ENCODE measurements at places on chromosomes 4 and X. TPM values are rescaled to one million over a fixed set of nuclear protein-coding genes. Genes with fewer than 3 reads are reported as not detected.

GRCh38 chrX:29434939-29435338 is 780.4 kb upstream of the MAGEB2 start:
- no peak for DNase-seq

DNA sequence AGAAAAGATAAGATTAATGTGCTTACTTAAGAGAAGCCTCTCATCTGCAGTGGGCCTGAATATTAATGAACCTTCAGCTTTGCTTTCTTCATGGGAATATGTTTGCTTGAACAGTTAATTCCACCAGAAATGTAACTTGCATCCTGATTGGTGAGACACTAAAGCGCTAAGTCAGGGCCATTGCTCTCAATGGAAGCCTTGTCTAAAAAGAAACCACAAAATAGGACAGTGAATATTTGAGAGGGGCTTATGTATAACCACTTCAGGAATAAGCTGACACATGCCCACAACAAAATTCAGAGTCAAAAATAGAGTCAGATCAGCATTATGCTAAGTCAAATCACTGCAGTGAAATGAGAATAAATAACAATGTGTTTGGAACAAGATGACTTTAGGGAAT is 1125.8 kb downstream of the STIM2 start:
- DNase-seq, result no peak

DNA sequence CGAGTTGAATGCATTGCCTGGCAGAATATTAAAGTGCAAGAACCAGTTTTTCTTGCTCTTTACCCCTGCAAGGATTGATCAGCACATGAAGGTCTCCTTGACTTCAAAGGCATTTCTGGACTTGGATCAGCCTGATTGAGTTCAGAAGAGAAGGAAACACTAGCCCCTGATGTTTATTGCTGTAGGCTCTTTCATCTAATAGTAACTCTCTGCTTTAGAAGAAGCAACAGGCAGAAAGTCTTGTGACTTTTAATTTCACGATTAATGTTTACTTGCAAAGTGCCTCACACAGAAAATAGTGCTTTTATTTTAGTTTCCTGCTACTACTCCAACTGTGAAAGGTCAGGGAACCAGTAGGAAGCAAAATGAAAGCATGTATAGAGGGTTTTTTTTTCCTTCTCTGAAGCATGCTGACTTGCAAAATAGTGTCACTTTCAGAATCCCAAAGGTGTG is 69.1 kb downstream of the PCDH7 start:
- DNase-seq, result peak; percentile 53

DNA sequence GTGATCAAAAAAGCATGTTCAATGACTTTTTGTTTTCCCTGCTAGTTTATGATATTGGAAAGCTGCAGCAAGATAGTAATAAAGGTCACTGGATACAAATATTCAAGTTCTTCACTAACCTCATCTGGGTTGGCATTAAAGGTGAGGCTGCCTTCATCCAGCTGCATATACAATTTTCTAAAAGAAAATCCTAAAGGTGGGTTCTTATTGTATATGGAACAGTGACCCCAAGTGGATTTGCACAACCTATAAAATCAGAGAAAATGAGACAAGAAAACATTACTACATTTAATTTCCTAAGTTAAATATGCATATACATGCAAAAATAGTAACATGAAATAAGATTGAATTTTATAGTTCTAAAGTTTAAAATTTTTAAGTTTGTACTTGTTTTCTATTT is 23.9 kb downstream of the FBXO8 start:
- no peak for DNase-seq

DNA sequence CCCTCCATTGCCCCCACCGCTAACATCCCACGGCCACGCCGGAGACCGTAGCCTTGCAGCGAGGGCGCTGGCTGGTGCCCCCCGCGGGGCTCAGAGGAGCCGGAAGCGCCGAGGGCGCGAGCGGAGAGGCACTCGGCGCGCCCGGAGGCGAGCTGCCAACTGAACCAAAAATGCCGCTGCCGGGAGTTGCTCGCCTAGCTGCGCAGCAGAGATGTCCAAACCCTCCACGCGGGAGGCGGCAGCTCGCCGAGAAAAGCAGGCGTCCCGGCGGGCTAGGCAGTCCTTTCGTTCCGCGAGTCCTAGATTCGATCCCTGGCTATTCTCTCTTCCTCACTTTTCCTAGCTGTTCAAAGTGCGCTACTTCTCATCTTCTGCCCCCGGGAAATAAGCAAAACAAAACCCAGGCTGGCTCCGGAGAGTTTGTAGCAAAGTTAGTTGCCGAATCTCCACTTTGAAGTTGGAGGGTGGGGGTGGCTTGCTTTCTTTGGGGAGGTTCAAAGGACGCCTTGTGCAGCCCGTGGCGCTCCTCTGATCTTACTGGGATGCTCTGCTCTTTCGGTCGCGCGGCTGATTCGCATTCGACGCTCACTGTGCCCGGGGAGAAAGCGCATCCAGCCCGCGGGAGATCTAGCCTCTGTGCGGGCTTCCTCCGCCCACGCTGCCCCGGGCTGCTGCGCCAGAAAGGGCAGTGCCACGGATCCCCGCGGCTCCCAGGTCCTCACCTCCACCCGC is 723 bp downstream of the NKX6-1 start:
- DNase-seq, result no peak

GRCh38 chr4:28462766-28463700 is 1602.4 kb downstream of the STIM2 start:
- no peak for DNase-seq

DNA sequence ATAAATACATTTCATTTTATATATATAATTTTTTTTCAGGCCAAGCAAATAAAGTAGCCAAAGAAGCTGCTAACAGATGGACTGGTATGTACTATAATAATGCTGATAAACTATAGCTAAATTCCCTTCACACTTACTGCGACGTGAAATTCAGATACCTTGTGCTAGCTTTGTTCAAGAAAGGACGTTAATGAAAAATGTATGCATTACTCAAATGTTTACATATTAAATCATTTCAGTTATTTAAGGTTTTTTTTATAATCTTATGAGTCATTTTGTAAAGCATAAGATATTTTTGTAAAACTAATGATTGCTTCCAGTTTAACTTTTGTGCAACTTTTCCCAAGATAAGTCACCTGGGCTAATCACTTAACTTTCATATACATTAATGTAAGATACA is 57.2 kb upstream of the TMEM131L start:
- no peak for DNase-seq

GRCh38 chr4:56757261-56757746 is 64.2 kb downstream of the SPINK2 start:
- DNase-seq, result no peak

DNA sequence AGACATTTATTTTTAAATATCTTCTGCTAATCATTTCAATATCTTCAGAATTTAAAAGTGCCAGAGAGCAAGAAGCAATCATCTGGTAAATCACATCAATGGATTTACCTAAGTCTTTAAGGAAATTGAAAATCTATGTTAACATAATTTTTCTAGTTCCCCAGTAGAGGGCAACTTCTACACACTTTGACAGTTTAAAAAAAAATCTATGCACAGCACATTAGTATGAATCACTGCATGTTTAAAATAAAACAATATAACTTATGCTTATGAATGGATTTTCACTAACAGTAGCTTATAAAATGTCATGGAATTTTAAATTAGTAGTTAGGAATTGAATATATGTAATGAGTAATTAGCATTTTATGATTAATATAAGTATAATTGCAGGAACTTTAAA is 126.5 kb downstream of the REELD1 start:
- no peak for DNase-seq

GRCh38 chrX:56397636-56398035 is 165.5 kb downstream of the KLF8 start:
- no peak for DNase-seq

DNA sequence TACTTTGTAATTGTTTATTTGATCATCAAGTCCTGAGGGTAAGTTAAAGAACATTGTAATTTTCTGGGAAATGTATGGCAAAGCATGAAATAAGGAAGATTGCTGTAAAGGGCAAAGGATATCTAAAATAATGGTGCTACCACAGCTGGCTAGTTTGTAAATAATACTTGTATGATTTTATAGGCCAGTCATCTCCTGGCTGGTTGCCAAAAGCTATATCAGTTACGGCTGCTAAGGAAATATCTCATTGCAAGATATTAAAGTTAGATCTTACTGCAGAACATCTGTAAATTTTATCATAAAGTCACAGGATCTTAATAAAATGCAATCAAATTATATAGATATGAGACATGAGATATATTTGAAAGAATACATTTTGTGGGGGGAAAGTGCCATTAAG is 150.8 kb upstream of the CXCL13 start:
- DNase-seq, result no peak

DNA sequence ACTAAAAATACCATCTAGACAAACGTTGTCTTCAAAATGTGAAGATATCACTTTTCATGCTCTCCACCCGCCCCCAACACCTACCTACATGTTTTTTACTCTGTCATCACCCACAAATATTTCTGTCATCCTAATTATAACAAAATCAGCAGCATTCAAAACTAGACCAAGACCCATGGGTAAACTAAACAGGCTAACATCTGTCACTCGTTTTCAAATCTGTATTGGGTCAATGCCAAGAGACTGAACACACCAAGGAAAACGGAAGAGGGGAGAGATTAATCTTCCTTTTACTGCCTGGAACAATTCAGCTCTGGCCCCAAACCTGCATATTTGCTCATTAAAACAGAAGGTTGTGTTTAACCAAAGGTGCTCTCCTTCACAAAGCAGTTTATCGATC is 17.5 kb downstream of the FAM184B start:
- DNase-seq, result no peak

- DNase-seq, result no peak
Measured at GRCh38 chr4:185183622-185184281, 20.0 kb downstream of the CFAP97 start.

DNA sequence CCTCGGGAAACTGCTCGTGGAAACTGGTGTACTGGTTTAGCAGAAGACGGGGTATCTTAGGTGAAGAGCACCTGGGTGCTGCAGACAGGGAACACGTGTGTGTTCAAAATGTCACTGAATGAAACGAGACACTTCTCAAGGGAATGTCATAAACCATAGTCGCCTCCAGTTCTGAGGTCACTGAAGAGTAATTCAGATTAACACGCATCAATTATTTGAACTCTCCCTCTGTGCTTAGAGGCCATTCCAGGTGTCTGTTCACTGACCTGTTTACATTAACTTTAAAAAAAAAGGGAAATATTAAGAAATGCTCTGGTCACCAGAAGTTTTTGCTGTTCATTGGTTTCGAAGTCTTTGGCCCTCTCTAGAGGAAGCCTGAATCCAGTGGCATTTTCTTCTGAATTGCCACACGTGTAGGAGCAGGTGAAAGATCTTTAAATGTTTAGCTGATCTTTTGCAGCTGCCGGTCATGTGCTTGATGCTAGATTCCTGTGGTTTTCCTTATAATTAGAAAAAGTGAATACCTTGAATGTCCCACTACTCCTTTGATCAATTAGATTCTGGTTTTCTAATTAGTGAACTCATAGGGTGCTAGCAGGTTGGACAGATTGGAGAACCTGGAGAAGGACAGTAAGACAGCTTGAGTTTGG is 330.5 kb downstream of the ARHGAP10 start:
- DNase-seq, result no peak

- DNase-seq, result no peak
Measured at GRCh38 chrX:13372203-13372980, 52.5 kb upstream of the ATXN3L start.

DNA sequence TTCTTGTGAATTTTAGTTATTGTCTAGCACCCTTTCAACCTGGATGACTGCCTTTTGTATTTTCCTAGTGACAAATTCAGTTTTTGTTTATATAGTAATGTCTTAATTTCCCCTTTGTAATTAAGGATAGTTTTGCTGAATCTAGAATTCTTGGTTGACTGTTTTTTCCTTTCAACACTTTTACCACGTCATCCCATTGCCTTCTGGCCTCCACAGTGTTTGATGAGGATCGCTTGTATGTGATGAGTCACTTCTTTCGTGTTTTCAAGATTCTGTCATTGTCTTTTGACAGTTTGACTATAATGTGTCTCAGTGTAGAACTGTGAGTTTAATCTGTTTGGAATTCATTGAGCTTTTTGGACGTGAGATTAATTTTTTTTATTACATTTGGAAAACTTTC is 30.1 kb downstream of the KDM6A start:
- DNase-seq, result no peak

- no peak for DNase-seq
Measured at GRCh38 chr4:21901831-21902230, 46.7 kb downstream of the KCNIP4 start.

GRCh38 chrX:109709129-109709631 is 23.9 kb downstream of the ACSL4 start:
- no peak for DNase-seq

The ZCCHC18 gene
- 4.1 TPM for polyA plus RNA-seq

The COL4A6 gene
- polyA plus RNA-seq, result 15.7 TPM

Data from left renal cortex interstitium (tissue), 4 donors.